ENCODE measurements at places on chromosomes 13 and 19.
A peak's percentile ranks its signal among the peaks of the same experiment; 100 is the strongest.

DNA sequence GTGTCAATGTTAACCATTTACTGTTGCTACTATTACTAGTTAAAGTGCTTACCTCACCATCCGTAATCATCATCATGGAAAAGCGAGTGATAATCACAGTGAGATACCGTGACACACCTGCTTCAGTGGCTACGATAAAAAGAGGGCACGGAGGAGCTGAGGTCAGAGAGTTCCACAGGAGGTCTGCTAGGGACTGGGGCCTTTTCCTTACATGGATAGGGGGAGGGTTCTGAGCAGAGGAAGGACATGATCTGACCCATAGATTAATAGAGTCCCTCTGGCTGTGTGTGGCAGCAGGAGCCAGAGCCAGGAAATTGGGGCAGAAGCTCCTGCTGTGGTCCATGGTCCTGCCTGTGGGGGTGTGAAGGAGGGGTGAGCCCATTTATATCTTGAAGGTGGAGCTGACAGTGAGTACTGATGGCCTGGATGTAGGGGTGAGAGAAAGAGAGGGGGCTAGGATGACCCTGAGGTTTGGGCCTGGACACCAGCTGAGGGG is 136.7 kb downstream of the SIPA1L3 start:
- no peak for DNase-seq

GRCh38 chr19:19407633-19407930 is 2.1 kb downstream of the GATAD2A start:
- DNase-seq = no peak

DNA sequence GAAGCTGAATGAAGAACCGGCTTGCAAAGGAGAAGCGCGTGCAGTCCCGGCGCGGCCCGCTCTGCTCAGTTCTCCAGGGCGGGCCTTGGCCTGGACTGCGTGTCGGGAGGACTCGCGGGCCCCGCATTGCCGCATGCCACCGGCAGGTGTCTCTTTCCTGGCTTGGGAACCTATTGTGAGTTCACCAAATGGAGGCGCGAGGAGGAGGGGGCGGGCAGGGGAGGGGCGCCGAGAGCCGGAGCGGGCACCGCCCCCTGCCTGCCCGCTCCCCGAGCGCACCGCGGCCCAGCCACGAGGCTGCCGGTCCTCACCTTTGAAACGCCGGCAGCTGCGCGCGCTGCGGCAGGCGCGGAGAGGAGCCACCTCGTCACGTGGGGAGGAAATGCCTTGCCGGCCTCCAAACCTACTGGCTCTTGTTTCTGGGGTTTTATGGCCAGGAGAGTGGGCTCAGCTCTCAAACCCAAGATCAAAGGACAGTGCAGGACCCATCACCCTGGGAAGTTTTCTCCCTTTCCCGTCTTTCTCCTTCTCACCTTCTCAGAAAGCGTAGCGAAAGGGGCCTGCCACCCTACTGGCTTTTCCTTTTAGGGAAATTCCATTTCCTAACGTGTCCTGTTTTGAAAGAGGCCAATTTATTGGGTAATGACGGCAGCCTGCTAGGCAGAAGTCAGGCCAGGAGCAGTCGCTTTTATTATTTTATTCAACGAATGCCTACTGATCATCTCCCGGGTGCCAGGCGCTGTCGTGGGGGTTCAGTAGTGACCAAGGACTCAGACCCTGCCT is 13.8 kb upstream of the UBE2L5 start:
- peak; percentile 89 for DNase-seq

DNA sequence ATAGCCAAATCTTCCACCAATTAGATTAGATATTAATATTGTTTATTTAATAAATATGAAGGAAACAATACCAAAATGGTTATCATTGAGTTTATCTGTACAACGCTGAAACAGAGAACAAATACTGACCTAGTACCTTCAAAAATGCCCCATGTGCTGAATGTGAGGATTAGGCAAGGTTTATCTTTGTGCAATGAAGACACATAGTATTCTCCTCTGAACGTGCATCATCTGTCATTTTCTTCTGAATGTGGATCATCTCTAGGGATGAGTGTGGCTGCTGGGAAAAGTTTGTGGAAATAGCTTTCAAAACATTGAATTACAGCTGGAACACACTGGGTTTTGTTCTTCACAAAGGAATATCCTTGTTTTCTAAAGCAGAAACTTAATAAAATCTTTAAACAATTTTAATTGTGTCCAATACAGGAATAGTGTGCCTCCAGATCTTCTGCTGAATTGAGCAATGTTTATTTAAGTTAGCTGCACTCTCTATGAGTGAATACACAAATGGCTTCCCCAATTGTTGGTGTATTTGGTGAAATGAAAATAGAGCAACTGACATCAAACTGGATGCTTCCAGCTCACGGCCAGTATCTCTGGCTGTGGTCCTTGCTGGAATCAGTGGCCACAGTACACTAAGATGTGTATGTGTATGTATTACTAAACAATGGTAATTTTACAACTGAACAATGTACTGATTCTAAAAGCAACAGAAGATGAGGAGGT is 6.7 kb downstream of the COL4A1 start:
- no peak for DNase-seq

- no peak for DNase-seq
Observed at GRCh38 chr13:21894091-21894490, 223.2 kb downstream of the FGF9 start.

DNA sequence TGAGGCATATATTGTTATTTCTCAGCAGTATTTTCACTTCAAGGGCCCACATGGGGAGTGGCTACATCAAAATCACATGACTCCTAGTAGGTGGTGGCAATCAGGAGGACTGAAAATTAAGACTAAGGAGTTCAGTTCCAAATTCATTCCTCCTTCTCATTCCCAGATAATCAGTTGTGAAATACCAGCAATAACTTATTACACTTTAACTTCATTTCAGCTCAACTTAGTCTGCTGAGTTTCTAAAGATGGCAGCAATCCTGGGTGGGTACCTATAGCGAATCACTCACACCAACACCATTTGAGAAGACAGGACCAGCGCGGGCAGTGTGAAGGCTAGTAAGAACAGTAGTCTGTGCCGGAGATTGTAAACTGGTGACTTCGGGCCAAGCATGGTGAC is 63.9 kb upstream of the SLC10A2 start:
- no peak for DNase-seq

Data from fibroblast of skin of scalp (primary cell).